ENCODE measurements at places on chromosomes 7 and 10.

DNA sequence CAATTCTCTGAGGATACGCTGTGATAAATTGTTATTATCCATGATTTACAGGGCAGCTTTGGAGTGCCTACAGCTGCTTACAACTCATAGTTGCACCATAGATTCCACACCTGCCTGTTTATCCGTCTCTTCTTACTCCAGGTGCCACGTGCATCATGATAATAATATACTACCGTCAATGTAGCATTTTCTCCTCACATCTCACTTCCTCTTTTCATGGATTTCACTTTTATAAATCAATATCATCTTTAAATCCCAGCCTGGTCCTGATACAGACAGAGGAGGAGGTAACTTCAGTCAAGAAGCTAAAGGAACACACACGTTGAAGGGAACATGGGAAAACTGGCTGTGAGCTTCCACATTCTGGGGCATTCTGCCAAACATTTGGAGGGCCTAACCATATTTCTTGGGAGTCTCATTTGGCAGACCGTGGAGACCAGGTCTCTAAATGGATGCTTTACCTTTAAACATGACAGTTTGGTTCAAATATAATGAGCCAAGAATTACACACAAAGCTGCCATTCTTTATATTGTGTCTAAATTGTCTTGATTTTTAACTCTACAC is 2.4 kb downstream of the CH25H start:
- no peak for DNase-seq

GRCh38 chr7:40232242-40232893 is 97.6 kb downstream of the SUGCT start:
- no peak for DNase-seq

DNA sequence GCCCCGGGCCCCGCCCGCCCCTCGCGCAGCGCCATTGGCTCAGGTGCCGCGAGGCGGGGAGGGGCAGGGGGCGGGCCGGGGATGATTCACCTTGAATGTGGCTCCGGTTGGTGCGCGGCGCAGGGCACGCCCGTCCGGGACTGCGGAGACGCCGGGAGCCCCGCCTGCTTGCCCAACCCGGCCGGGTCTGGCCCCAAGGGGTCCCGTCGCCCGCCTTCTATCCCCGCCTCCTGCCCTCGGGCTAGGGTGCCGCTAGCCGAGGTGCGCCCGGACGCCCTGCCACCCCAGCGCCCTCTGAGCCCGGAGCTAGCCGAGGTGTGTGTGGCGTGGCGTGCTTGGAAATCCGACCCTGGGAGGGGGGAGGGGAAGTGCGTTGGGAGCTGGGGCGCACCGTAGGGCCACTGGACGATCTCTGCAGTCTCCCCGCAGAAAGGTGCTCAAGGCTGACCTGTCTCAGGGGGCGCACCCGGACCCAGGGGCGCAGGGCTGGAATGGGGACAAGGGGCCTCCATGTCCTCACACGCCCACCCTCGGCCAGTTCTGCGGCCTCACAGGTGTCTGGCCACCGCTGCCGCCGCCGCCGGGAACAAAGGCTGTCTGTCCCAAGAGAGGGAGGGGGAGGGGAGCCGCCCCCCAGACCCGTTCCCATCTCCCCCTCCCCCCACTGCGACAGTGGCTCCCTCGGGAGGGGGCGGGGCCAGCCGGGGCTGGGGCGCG is 168.9 kb downstream of the NRF1 start:
- DNase-seq, result no peak

- DNase-seq, result no peak
Measured at GRCh38 chr7:68604541-68604940, 993.7 kb upstream of the AUTS2 start.

DNA sequence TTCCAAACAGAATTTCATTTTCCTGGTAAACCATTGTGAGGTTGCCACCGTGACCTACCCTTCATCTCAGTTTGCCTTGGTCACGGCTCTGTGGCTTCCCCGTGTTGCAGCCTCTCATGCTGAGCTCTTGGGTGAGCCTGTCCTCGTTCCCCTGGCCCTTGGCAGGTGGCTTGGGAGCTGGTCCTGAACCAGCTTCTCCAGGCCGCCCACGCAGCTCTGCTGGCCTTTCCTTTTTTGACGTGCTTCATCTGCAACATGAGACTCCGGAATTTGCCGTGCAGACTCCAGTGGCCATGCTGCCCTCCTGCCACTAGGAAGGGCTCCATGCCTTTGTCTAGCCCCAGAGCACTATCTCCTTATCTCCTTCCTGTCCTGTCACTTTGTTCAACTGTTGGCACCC is 93.0 kb upstream of the NPS start:
- DNase-seq, result no peak

DNA sequence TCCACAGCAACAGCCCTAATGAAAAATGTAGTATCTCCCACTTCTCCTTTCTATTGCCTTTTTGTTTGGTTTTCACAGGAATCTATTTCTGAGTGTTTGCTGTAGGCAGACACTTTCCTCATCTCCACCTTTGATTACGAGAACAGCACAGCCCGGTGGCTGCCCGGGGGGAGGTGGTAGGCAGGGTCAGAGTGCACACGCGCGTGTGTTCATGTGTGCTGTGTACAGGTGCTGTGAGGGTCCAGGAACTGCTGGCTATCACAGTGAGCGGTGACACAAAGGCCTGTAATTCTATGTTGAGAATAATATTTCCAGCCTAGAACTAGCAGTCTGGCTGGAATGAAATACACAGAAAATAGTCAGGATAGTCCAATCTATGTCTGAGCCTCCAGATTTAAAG is 212.8 kb downstream of the ADARB2 start:
- DNase-seq, result no peak

DNA sequence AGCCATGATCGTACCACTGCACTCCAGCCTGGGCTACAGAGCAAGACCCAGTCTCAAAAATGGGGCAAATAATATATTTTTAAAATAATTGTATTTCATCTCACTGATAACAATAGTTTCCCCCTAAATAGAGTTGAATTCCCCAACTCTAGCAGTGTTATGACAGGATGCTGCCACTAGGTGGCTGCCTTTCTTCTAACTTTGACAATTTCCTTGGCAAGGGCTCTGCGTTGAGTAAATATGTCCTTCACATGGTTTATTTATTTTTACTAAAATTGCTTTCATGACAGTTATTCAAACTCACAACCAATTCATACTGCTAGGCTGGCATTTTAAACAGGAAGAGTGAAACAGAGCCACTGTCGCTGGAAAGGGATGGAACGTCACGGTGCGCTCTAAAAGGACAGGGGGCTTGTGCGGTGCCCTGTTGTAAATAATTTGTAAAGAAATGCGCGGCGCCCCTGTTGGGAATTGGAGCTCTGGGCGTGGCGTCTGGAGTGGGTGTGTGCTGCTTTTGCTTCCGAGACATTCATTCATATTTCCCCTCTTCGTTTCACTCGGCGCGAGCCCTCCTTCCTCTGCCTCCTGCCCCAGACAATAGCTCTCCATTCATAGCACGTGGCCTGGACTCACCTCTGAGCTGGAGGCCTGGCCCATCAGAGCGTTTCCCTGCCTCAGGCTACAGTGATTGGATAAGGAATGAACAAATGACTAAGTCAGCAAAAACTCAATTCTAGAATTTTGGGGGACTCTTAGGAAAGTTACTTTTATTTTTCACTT is 20.5 kb upstream of the PITRM1 start:
- DNase-seq, result no peak

GRCh38 chr10:2825841-2826240 is 241.5 kb upstream of the PFKP start:
- no peak for DNase-seq

DNA sequence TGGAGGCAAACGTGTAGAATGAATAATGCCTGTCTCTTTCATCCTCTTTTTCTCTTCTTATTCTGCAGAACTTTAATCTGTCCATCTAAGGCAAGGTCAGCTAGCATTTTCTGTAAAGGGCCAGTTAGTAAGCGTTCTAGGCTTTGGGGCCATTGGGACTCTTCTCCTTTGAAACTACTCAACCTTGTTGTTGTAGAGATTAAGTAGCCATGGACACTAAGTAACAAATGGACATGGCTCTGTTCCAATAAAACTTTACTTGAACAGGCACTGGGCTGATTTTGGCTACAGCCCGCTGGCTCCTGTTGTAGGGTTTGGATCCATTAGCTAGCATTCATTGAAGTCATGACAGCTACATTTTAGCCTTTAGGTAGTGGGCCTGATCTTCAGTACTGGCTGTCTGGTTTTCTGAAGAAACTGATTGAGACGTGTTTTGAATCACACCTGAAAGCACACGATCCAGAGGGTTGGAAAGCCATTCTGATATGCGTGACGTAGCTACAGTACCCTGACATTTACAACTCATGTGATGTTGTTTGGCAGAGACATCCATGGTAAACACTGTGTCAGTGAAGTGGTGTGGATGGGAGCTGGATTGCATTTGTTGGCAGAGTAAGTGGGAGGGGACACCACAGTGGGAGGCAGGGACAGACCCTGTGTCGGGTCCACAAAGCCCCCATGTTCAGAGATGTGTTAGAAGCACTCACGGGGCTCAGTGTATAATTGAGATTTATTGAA is 92.5 kb downstream of the MTPN start:
- no peak for DNase-seq

- no peak for DNase-seq
Measured at GRCh38 chr10:106107706-106108105, 1056.8 kb downstream of the SORCS1 start.

DNA sequence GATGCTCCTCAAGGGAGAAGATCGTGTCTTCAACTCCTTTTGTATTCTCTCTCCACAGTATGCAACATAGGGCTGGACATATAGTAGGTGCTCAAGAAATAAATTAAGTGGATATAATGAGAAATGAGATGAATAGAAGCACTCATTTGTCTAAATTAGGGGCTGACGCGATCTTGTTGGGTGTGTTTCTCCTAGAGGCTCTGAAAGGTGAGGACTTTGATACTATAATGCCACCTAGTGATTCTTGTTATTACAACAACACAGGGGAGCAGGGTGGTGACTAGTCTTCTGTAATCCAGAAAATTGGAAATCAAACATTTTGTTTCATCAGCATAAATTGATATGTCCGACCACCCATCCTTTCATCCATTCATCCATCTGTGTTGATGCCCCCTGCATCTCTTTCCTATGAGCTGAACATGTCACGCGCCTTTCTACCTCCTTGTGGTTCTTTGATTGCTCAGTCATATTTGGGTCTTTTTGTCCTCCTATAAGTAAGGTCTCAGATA is 3.5 kb upstream of the CFAP58 start:
- peak; percentile 53 for DNase-seq

DNA sequence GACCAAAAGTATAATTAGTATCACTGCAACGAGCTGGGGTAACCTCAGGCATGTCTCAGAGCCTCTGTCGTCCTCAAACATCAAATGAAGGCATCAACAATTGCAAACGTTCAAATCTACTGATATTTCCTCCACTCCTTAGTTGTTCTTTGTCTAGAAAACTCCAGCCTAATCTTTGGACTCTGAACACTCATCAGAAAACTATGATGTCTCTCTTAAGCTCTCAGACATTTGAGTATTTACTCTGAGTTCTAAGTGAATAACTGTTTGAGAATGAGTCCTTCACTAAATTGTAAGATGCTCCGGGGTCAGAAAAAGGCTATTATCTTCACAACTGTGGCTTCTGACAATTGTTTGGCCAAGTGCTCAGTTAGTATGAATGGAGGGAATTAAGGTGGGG is 536.4 kb downstream of the NRG3 start:
- DNase-seq, result no peak

GRCh38 chr10:119650692-119651513 is at the start of gene BAG3:
TSS of gene BAG3 (plus strand) at chr10:119651380. CDS start at chr10:119651676, 296 bp downstream.
- DNase-seq, result no peak

GRCh38 chr10:32851301-32851700 is 106.7 kb downstream of the ITGB1 start:
- no peak for DNase-seq

- no peak for DNase-seq
Measured at GRCh38 chr7:157437519-157438061, 100.8 kb downstream of the DNAJB6 start.

GRCh38 chr10:79178614-79179163 is 109.9 kb downstream of the ZMIZ1 start:
- no peak for DNase-seq

DNA sequence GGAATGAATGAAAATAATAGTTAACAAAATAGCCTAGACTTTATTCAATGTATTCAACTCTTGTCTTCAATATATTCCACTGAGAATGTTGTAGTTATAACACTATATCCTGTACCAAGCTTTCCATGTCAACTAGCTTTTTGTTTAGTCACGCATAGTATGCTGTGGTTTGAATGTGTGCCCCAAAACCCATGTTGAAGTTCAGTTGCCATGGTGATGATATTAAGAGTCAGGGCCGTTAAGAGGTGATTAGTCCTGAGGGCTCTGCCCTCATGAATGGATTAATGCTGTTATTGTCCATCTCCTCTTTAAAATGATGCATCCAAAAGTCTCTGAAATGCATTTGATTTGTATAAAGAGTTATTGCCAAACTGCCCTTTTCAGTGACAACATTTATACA is 887.6 kb downstream of the NRG3 start:
- DNase-seq, result no peak

- no peak for DNase-seq
Measured at GRCh38 chr7:101120315-101120714, 6.6 kb upstream of the SERPINE1 start.

DNA sequence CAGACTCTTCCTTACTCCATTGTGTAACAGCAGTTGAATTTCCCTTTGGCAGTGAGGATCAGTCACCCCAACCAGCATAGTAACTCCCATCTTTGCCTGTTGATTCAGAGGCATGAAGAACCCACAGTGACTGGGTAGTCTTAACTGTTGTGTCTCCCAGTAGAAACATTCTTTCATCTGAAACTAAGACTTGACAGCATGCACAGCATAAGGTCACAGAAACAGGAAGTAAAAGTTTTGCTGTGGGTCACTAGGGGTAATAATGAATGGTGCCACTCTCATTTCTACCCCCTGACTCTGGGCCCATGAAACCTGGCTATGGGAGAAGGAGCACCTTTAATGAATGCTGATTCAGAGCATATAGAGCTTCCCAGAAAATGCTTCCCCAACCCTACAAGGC is 8.3 kb upstream of the FRMPD2 start:
- peak; percentile 89 for DNase-seq
